ENCODE measurements at places on chromosomes 1 and 21.

DNA sequence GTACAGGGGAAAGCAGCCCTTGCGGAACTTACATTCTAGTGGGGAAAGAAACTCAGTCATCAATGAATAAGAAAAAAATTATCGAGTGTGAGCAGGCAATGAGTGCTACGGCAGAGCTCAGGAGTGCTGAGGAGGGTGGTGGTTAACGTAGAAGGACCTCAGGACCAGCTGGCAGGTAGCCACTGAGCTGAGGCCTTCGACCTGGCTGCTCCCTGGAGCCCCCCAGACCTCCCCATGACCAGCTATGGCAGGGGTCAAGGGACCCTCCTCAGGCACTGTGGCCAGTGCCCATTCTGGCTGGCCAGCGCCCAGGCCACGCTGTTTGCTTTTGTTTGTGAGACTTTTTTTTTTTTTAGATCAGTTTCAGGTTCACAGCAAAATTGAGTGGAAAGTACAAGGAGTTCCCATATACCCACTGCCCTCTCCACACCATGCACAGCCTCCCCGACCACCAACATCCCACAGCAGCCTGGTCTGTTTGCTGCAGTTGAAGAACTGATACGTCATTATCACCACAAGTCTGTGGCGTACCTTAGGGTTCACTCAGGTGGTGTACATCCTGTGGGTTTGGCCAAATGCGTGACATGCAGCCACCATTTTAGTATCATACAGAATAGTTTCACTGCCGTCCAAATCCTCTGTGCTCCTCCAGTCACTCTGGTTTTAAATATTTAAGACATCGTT is 11.8 kb upstream of the TTC22 start:
- DNase-seq = no peak

GRCh38 chr1:215201283-215201682 is 118.7 kb downstream of the KCNK2 start:
- no peak for DNase-seq

DNA sequence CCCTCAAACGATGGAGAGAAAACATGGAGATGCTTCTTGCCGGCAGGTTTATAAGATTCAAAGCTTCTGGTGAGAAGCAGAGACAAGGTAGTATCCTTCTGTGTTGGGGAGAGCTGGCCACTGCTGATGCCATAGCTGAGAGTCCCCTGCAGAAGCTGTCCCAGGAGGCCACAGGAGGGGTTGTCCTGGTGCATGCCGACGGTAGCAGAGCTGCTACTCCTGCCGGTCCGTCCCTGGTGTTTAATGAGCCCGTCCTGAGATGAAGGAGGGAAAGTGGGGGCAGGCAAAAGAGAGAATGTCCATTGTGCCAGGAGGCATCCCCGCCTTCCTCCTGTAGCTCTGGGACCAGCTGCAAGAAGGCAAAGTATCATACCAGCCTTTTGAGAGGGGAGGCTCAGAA is 10.4 kb upstream of the C2CD2 start:
- no peak for DNase-seq

- DNase-seq = no peak
Observed at GRCh38 chr1:180247061-180247460, 17.0 kb downstream of the LHX4 start.

DNA sequence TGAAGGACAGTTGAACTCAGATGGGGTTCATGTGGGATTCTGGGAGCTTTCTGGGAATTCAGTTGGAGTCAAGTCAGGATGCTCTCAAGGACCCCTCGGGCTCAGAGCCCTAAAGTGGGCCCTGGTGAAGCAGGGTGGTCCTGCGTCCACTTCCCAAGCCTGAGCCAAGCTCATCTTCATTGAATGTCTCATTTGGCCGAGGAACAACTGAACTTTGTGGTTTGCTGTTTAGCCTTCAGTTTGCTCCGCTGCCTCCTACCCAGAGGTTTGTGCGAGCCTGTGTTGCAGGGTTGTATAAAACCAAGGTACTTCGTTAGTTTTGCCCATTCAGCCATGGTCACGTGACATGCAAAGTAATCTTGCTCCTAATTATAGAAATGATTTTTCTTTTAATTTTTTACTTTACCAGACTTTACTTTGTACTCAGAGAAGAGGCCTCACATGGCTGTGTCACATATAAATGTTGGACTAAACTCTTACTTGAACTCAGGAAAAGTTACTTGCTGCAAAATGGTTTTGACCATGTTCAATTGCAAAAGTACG is 49.7 kb downstream of the B3GALT5 start:
- no peak for DNase-seq

DNA sequence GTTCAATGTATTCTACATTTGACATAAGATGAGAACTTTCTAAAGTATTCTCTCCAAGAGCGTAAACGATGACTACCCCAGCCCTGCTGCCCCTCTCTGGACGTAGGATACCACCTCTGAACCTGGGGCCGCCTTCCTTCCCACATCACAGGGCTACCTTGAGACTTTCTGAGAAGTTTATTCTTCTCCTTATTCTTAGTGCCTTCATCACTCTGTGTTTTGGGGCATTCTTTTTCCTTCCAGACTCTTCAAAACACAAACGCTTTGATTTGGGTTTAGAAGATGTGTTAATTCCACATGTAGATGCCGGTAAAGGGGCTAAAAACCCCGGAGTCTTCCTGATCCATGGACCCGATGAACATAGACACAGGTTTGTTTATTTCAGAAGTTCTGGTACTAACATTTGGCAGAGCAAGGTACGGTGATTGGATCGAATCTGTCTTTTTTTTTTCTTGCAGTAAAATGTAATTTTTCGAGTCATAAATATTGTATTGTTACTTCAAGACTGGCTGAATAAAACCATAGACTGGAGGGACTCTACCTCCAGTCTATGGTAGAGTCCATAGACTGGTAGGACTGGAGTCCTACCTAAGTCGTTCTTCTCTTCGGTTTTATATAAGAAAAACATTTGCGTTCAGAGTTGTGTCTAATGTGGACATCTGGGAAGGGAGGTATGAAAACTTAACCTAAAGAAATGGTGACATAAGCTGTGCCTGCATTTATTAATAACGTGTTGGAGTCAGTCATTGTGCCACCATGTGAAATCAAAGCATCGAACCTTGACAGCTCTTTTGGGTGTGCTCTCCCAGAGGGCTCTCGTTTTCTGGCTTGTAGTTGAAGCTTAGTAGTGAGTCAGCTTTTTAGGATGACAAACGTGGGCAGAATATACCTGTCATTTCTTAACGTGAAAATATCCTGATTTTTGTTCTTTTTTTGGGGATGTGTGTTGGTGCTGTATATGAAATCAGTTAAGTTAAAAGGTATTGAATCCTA is 1.2 kb downstream of the MAN1A2 start:
- DNase-seq = no peak

DNA sequence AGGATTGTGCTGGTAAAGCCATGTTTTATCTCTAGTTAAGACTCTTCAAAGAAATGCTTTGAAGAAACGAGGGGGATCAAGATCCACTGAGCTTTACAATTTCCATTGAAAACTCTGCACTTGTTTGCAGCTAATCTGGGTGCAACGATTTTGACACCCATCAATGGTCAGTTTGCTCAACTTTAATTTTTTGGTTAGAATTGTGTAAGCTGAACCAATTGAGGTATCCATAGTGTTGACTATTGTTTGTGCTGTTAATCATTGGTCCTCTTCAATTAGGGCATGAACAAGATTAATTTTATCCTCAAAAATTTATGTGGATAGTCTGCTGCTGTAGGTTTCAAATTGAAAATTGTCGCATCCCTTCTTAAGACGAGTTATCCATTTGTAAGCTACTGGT is 17.7 kb upstream of the PLXNA2 start:
- no peak for DNase-seq

- no peak for DNase-seq
Observed at GRCh38 chr1:23337869-23338268, 6.2 kb downstream of the HNRNPR start.

- peak; percentile 60 for DNase-seq
Observed at GRCh38 chr1:46446646-46447498, 42.8 kb upstream of the DMBX1 start.

DNA sequence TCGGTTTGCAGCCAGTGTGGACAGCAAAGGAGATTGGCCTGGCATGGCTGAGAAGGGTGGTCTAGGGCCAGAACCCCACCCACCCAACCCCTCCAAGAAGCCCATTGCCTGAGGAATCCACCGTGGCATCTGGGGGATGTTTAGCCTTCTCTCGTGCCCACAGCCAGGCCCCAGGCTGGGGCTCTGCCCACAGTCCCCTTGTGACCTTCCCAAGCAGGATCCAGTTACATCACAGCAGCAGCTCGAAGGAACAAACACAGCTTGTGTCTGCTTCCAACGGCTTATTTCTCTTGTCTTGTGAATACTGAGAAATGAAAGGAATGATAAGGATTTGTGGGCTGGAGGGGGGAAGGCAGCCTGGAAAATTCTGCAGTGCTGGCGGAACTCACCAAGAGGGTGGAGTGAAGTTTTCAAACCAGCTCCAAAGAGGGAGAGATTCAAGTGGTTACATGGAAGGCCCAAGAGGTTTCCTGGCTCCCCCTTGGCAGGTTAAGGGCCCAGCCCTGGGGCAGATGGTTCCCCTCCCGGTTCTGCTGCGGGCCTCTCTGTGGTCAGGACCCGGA is 61.6 kb downstream of the DHRS3 start:
- DNase-seq = no peak

- DNase-seq = no peak
Observed at GRCh38 chr1:38235705-38236104, 189.1 kb upstream of the POU3F1 start.

DNA sequence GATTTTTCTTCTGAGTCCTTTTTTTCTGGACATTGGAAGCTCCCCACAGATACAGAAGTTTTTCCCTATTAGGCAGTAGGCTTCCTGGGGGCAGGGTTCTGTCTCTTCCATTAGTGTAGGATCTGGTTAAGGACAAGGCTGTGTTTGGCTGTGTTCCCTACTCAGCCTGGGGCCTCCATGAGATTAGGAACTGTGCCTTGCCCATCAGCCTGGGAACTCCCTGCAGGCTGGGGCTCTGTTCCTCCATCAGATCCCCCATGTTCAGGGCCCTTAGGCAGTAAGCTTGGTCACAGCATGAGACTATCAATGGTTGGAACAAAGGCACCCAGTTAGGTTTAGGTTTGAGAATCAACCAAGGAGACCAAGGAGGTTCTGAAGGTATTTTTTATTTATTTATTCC is 22.7 kb downstream of the NAV1 start:
- no peak for DNase-seq

GRCh38 chr1:162279136-162279498 is 97.5 kb downstream of the SPATA46 start:
- no peak for DNase-seq

DNA sequence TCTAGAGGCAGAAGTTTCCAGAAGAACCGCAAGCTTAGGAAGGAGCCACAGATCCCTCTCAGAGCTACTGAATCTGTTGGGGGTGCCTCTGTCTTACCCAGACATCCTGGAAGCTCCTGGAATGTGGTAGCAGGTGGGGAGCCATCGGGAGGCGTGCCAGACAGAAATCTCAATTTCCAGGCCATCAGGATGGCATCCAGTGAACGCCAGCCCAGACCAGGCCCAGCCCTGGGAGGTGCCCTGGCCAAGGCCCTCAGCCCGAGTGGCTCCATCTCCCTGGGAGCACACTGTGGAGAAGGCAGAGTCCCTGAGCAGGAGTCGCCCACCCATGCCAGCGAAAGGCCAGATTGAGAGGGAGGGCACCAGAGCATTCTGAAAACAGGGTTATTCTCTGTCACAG is 2.5 kb downstream of the ABCA4 start:
- no peak for DNase-seq

- no peak for DNase-seq
Observed at GRCh38 chr1:184059887-184060286, 8.4 kb downstream of the TSEN15 start.

DNA sequence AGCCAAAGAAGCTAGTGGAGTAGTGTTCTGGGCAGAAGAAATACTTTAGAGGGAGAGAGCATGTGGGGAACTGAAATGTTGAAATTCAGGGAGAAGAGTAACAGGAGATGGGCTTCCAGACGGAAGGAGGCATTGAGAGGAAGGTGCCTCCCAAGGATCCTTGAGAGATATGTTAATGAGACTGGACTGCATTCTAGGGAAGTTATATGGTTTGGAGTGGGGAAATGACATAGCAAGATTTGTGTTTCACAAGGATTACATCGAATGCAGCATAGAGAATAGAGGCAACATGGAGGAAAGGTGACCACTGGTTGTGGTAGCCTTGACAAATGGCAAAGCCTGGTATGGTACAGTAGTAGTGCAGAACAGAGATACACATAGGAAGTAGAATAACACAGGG is 160.5 kb upstream of the HMCN1 start:
- DNase-seq = no peak

DNA sequence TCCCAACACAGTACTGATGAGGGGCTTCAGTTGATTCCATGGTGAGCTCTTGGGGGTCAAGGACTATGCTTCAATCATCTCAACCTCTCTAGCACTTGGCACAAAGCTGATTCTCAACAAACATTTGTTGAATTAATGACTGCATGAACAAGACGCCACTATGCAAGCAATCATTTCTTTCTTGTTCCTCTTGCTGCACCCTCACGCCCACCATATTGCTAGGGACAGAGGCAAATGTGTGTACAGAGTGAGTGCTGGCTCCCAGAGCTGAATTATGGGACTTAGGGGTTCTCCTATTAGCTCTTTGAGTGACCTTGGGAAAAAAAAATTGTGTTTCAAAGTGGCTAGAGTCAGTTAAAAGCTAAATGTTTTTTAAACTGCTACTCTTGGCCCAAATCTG is 2.5 kb downstream of the ADAR start:
- DNase-seq = no peak

GRCh38 chr1:50605186-50605875 is 182.1 kb upstream of the DMRTA2 start:
- no peak for DNase-seq

DNA sequence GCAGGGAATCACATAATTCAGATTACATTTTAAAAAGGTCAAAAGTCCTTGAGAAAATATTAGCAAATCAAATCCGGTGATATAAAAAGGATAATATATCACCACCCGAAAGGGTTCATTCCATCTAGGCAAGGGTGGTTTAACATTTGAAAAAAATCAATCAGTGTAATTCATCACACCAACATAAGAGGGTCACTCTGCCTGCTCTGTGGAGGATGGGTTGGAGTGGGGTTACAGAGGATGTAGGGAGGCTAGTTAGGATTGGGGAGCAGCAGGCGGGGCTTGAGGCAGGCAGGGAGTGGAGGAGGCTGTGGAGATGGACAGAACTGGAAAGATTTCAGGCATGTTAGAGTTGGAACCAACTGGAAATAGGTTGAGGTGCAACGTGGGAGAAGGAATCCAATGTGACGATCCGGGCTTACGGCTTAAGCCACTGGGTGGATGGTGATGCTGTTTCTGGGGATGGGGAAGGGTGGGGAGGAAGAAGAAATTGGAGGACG is 12.5 kb downstream of the ADORA1 start:
- no peak for DNase-seq

- DNase-seq = no peak
Observed at GRCh38 chr1:176029609-176030008, 177.5 kb downstream of the COP1 start.

GRCh38 chr1:6560267-6560666 is 5.2 kb downstream of the TAS1R1 start:
- DNase-seq = no peak

- DNase-seq = no peak
Observed at GRCh38 chr1:57632401-57632800, 208.5 kb upstream of the DAB1 start.

All from stimulated activated naive CD4-positive, alpha-beta T cell (primary cell).